ENCODE measurements at places on chromosomes 4 and X.

GRCh38 chr4:73520821-73521220 lies 39.3 kb downstream of the AFM start:
- no peak for DNase-seq

- DNase-seq = no peak
These were observed 2.2 kb upstream of the CLDN2 start for GRCh38 chrX:106917830-106918500.

DNA sequence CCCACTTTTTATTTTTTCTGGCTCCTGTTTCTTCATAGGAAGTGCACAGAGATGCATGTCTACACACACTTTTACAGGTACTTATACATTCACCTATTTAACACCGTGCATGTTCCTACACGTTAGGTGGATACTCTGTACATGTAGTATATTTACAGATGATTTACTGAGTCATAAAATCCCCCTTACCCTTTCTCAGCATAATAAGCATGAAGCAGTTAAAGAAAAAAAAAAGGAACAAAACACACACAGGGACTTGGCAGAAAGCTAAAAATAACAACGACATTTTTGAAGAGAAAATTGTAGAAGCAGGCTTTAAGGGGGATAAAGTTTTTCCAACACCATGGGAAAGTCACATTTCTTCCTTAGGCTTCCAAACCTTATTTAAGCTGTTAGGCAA lies 96.4 kb upstream of the IQCM start:
- DNase-seq = no peak

DNA sequence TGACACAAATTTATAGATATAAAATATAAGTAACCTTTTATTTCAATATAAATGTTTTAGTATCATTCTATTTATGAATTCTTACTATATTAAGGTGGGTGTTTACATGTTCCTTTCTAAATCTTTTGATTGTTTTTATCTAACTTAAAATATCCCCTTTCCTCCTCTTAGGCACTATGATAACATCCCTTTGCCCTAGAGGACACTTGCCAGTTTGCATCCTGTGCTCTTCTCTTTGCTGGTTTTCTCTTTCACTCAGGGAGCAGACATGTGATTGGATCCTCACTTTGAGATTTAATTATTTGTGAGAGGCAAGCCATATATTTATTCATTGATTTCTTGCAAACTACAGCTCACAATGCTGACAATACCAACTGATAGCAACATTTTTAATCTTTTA lies 16.2 kb downstream of the LRIT3 start:
- no peak for DNase-seq

GRCh38 chrX:13750204-13750603 lies 15.7 kb downstream of the OFD1 start:
- no peak for DNase-seq

- DNase-seq = no peak
These were observed 45.3 kb downstream of the STK26 start for GRCh38 chrX:132068405-132068804.

DNA sequence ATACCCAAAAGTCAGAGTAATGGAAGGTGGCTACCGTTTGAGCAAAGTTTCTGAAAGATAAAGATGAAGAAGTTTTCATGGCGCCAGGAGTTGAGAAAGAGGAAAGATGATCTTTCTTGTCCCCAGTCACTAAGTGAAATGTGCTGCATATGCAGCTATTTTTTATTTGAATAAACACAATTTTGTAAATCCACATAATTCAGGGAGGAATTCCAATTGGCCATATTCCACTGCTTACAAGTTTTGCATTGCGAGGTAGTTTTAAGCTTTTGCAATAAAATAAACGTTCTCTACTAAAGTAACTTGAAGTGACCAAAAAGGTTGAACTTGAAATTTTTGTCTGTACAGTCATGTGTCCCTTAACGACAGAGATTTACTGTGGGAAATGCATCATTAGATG lies 139.3 kb upstream of the VCX2 start:
- DNase-seq = no peak

GRCh38 chrX:20500171-20500865 lies 233.6 kb upstream of the RPS6KA3 start:
- no peak for DNase-seq

GRCh38 chr4:84492737-84493091 lies 6.4 kb downstream of the NKX6-1 start:
- DNase-seq = no peak

DNA sequence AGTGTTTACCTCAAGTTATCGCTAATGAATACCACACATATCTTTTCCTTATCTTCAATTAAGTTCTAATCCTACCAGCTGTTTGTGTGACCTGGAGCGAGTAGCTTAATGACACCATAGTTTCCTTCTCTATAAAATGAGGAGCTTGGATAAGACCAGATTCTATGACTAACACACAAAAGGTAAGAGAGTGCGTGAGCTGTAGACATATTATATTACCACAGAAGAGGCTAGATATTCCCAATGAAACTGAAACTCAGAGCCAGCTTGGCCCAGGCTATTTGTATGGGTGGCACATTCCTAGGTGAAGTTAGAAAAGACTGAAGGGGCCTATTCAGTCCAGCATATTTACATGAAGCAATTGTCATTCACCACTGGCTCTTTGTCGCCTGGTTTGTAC lies 30.2 kb downstream of the ASB5 start:
- no peak for DNase-seq
